HS-27A (cell line): ENCODE measurements at places on chromosomes 4 and X.
A peak's percentile ranks its signal among the peaks of the same experiment; 100 is the strongest.

GRCh38 chr4:104901438-104901837 is 245.2 kb upstream of the TET2 start:
- DNase-seq, result no peak

GRCh38 chr4:126448086-126448845 is 1133.5 kb downstream of the FAT4 start:
- no peak for DNase-seq

- no peak for DNase-seq
Observed at GRCh38 chr4:8644461-8644891, 51.9 kb downstream of the CPZ start.

- DNase-seq, result no peak
Observed at GRCh38 chr4:123672987-123673386, 276.4 kb downstream of the SPRY1 start.

DNA sequence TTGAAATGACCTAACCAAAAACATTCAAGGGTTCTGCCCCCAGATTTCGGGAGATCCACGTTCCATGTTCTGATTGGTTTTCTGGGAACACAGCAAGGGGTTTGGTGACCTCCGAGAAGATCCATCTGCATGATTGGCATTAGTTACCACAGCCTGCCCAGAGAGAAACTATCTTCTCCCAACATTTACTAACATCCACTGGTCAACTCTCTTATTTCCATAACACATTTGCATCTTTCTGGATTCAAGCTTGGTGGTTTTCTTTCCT is 15.6 kb downstream of the SHOX start:
- no peak for DNase-seq

DNA sequence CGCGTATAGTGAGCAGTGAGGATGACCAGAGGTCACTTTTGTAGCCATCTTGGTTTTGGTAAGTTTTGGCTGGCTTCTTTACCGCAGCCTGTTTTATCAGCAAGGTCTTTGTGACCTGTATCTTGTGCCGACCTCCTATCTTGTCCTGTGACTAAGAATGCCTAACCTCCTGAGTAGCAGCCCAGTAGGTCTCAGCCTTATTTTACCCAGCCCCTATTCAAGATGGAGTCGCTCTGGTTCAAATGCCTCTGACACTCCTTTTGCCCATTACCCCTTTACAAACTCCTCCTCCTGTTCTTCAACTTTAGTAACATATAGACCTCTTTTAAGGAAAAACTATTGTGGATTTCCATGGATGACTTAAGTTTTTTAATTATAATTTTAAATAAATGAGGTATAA is 2.6 kb upstream of the INTU start:
- DNase-seq, result no peak

DNA sequence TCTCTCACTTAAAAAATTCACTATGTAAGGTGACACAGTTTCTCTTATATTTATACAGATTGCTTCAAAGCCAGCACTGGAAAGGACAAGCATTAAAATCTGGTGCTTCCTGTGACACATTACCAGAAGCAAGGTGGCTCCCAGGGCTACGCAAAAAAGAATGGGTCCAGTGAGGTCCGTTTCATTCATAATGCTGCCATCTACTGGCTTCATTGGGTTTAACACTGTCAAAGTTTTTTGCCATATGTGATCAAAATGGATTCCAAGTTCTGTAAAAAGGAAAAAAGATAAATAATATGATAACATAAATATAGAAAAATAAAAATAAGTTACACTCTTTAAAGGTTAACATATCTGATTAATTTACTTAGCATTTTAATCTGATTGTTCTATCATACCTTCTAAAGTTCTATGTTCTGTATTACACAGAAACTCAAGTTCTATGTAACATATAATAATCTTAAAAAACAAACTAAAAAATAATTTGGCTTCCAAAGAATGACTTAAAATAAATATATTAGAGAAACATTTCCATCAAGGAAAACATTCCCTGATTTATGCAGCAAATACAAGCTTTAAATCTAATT is 22.1 kb downstream of the YIPF7 start:
- DNase-seq, result peak; percentile 1

GRCh38 chr4:165059386-165059785 is 5.7 kb downstream of the TRIM75 start:
- no peak for DNase-seq

DNA sequence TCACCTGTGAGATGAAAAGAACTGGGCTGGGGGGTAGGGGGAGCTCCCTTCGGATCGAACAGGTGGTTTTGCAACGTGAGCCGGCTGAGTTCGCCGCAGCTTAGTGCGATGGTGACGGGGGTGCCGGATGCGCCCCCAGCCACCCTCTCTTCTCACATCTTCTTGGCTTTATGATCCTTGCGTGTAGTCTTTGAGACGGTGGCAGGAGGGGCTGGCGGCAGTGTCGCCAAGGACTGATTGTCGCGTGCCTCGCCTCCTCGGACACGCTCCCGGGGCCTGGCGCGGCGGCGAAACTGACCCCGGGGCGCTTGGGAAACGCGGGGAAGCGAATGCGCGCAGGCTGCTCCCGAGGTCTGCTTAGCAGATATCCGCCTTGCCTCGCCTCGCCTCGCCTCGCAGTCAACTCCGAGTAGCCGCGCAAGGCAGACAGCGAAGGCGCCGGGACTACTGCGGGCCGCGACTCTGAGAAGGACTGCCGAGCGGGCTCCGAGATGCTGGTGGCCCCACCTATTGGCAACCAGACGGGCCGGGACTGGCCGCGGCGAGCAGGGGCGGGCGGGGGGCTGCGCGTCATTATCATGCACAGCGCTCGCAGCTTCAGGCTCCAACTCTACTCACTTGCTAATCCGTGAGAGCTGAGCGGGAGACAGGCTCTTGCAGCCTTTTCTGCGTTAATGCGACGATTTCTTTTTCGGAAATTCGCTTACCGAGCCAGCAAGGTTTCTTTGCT is 1.5 kb downstream of the GRID2 start:
- peak; percentile 9 for DNase-seq

GRCh38 chrX:2474280-2474962 is 26.4 kb downstream of the DHRSX start:
- no peak for DNase-seq

- DNase-seq, result no peak
Observed at GRCh38 chrX:100449696-100450608, 39.9 kb upstream of the PCDH19 start.

DNA sequence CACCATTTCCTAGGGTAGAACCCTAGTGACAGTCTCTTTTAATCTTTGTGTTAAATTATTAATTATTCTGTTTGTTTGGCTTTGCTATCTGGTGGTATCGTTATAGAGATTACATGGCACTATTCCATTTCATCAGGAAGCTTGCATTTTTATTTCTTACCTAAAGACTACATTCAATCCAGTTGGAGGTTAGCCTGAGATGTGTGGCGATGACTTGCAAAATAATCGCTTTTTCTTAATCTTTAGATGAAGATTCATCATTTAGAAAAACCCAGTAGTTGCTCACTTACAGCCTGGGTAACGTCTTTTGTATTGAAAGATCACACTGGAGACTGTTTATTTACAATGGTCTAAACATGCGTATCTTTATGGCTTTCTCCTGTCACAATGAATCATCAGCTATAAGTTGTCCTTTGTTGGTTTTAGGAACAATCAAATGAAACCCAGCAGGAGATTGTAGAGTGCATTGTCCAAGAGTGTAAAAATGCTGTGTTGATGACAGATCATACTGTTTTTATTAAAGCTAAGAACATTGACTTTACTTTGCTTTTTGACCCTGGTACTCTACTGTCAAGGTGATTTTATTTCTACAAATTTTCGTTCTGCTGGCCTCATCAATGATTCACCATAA is 281.7 kb upstream of the PITX2 start:
- DNase-seq, result no peak

DNA sequence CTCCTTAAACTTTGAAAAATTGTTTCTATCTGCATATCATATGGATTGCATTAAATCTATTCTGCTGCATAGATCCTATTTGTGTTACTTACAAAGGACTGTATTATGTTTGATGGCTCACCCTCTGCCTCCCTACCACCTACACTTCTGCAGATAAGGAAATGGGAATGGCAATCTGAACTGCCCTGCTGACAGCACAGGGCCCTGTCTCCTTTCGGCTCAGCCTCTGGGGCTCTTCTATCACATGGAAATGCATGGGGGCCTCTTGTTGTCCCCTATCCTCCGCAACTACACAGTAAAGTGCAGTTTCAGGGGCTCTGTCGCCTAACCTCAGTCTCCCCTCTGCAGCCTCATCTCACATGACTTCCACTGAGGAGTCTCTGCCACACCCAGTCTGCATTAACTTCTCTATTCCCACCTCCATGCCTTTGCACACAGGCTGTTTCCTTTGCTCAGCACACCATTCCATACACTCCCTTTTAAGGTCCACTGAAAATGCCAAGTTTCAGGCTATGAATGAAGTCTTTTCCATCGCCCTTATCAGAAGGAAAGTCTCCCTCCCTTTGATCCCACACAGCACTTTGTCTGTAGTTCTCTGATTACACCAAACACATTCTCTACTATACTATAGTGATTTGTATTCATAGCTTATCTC is 12.5 kb downstream of the RELL1 start:
- DNase-seq, result no peak

GRCh38 chr4:41069838-41070237 is 144.5 kb downstream of the APBB2 start:
- no peak for DNase-seq

GRCh38 chr4:151039733-151040132 is 24.6 kb upstream of the LRBA start:
- DNase-seq, result no peak

DNA sequence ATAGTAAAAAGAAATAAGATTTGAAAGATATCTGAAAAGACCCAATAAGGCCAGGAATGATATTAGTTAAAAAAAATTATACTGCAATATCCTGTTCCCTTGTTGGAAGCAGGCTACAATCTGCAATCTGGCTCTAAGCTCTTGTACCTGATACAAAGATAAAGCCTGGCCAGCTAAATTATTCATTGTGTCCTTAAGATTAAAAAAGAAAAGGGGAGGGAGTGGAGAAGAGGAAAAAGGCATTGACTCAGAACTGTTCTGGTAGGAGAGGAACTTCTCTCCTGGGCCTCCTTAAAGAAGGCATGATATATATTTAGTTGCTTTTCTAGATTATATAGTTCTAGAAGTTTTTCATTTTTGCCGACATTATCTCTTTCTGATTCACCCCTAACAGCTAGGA is 46.7 kb downstream of the IRF2 start:
- DNase-seq, result no peak

- no peak for DNase-seq
Observed at GRCh38 chrX:28189011-28189410, 207.8 kb upstream of the DCAF8L1 start.

GRCh38 chr4:4642496-4643000 is 100.7 kb upstream of the STX18 start:
- no peak for DNase-seq

DNA sequence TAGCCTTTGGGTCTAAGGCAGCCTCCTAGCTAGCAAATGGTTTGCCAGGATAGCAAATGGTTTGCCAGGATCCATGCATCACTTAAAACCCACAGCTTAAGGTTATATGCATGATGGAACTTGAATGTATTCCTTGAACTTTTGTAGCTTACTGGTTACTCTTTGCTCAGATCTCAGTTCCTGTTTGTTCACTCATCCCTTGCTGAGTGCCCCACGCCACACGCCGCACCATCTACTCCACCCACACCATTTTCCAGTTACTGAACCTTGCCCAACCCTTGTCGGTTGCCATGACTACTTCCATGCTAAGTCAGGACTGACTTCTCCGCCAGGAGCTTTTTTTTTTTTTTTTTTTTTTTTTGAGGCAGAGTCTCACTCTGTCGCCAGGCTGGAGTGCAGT is 29.5 kb upstream of the XIAP start:
- no peak for DNase-seq

DNA sequence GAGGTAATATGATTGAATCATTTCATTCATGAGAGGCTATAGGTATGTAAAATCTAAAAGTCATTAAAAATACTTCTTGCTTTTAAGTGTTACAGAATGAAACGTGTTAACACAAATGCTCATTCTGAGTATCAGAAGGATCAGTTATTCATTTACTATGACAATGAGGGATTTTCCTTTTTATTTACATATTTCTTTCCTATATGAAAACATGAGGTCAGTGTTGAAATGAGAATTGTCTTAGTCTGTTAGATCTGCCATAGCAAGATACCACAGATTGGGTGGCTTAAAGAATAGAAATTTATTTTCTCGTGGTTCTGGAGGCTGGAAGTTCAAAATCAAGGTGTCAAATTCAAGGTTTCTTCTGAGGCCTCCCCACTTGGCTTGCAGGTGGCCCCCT is 181.2 kb downstream of the ARHGAP10 start:
- no peak for DNase-seq

DNA sequence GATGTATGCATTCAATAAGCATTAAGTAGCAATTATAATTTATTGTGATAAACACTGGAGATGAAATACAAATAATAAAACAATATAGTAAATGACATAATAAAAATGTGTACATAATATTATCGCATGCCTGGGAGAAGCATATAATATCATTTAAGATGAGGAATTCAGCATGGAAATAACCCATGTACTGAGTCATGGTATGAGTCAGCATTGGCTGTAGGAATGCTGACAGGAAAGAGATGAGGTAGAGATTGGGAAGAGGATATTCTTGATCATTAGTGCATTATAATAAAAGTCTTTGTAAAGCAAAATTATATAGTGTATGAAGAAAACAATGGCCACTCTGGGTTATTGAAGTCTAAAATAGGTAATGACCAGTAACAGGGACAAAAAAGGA is 82.8 kb downstream of the MAGEB10 start:
- DNase-seq, result no peak

DNA sequence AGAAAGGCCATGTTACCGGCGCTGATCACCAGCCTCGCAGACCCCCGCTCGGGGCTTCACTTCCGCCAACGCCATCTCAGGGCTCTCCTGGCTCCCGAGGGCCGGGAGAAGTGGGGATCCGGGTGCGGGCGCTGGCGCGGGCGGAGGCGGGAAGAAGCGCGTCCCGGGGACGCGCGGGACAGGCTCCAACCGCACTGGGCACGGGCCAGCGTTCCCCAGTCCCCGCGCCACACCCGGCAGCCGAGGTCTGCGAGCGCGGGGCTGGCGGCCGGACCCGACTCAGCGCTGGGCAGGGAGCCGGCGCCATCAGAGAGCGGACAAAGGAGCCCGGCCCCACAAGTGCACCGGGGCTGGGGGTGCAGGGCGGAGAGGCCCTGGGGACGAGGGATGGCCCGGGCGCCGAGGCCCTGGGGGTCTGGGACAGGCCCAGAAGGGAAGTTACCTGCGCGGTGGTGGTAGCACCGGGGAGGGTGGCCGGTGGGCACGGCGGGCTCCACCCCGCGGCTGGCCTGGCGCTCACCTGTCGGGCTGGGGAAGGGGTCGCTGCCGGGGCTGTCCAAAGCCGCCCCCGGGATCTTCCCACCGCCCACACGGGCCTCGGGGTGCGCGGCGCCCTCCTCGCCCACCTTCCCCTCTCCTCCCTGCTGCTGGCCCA is 449 bp downstream of the CTPS2 start:
- no peak for DNase-seq

- no peak for DNase-seq
Observed at GRCh38 chr4:74516303-74516702, 71.4 kb downstream of the AREG start.
